ENCODE measurements at places on chromosomes 13 and 19. TPM values are rescaled to one million over a fixed set of nuclear protein-coding genes. Genes with fewer than 3 reads are reported as not detected.

ZNF865 gene
- total RNA-seq = 12.7 TPM

CD37 gene
- 127 TPM for total RNA-seq

ELSPBP1 gene
- not detected for total RNA-seq

ZNF667 gene
- 0.74 TPM for total RNA-seq

NLRP5 gene
- not detected for total RNA-seq

CGB8 gene
- not detected for total RNA-seq

PRR36 gene
- not detected for total RNA-seq

OR7C1 gene
- not detected for total RNA-seq

ATP13A1 gene
- 93.6 TPM for total RNA-seq

MAST1 gene
- 0.38 TPM for total RNA-seq

CPB2 gene
- not detected for total RNA-seq

ZNF229 gene
- total RNA-seq = 1.2 TPM

TEX101 gene
- total RNA-seq = not detected

YJEFN3 gene
- total RNA-seq = 6.5 TPM

C19orf38 gene
- total RNA-seq = 0.44 TPM

CYP2S1 gene
- total RNA-seq = not detected

GPR180 gene
- total RNA-seq = 6.9 TPM

CGB2 gene
- not detected for total RNA-seq

NOVA2 gene
- total RNA-seq = not detected

ZNF77 gene
- 4.1 TPM for total RNA-seq

ADM5 gene
- 7.2 TPM for total RNA-seq

DAND5 gene
- not detected for total RNA-seq

PSPN gene
- 1.8 TPM for total RNA-seq

ZNF208 gene
- total RNA-seq = 1.8 TPM

MRPS31 gene
- total RNA-seq = 36.7 TPM

PAK4 gene
- total RNA-seq = 21.8 TPM

ZFP14 gene
- total RNA-seq = 2.1 TPM

DNAAF3 gene
- total RNA-seq = 0.27 TPM

ZNF442 gene
- 2.2 TPM for total RNA-seq

CBY2 gene
- total RNA-seq = not detected

CDX2 gene
- not detected for total RNA-seq

PCP2 gene
- 0.48 TPM for total RNA-seq

NHLRC3 gene
- 15.9 TPM for total RNA-seq

PLK5 gene
- total RNA-seq = not detected

ACTMAP gene
- 10.6 TPM for total RNA-seq

TSKS gene
- total RNA-seq = 0.79 TPM

FAM216B gene
- not detected for total RNA-seq

TTYH1 gene
- 0.66 TPM for total RNA-seq

TMEM255B gene
- 0.57 TPM for total RNA-seq

Data from CD8-positive, alpha-beta memory T cell (primary cell).